Stimulated activated memory B cell treated with anti-CD40 and anti-IgM and Interleukin-4, amounts not matched to agents 10 μg/mL and 1 μg/mL and 100 μg/mL, for 72 hours (primary cell): ENCODE measurements at places on chromosomes 6 and 20.

DNA sequence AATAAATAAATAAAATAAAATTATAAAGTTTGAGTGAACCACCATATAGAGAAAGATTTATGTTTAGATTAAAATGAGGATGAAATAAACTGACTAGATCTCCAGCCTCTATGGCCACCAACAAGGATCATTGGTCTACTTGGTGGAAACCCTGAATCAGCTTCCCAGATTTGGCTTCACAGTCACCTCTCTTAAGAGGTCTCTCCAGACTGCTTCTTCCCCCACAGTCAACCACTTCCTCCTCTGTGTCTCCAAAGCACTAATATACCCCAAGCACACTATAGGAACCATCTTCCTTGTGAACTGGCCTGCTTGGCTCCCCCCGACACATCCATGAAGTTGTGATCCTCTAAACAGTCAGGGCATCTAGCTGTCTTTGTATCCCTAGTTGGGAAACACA, 529.6 kb upstream of the RNF217 start:
- ATAC-seq: no peak

DNA sequence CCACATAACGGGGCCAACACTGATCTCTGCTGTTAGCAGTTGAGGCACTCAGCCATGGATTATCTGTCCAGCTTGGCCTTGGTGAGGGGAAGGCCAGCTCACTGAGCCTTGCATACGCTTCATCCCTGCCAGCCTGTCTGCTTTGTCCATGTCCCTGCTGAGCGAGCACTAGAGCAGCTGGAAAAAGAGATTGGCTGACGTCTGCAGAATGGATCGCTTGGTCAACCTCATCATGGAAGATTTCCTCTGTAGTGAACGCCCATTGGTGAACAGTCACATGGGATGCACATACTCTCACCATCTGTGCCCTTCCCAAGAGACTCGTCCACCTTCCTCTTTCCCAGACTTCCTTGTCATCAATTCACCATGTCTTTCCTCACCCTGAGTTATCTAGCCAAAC, 26.9 kb downstream of the MUC22 start:
- no peak for ATAC-seq

DNA sequence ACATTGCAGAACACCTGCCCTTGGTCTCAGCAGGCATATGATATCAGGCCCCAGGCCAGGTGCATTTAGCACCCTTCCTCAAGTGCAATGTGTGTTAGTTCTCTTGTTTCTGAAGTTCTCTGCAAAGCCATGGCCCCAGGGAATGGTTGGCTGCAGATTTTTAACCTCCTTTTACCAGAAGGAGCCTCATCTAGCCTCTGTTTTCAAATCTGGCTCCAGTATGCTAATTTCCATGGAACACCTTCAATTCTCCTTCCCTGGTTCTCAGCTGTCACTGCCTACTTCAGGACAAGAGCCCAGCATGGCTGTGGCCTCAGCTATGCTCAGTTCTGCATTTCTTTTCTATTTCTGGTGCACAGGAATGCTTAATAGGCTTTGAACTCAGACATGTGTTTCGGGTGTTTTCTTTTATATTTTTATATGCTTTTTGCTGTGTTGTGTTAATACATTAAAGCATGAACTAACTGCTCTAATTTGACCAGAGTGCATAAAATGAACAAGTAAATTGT, 51.6 kb upstream of the OGFRL1 start:
- ATAC-seq: no peak

GRCh38 chr20:49899541-49900383, 15.6 kb downstream of the SPATA2 start:
- ATAC-seq: no peak

- no peak for ATAC-seq
These were observed 143.4 kb upstream of the MYLIP start for GRCh38 chr6:15985379-15985959.

GRCh38 chr6:49423817-49424216, 39.2 kb downstream of the MMUT start:
- no peak for ATAC-seq

GRCh38 chr6:21201187-21201586, 392.4 kb upstream of the SOX4 start:
- no peak for ATAC-seq

- peak; percentile 61 for ATAC-seq
These were observed 1.7 kb downstream of the KCNK15 start for GRCh38 chr20:44747166-44748004.

- ATAC-seq: no peak
These were observed 106.5 kb downstream of the HTR1B start for GRCh38 chr6:77356821-77357220.

GRCh38 chr20:20231528-20232298, 136.2 kb upstream of the INSM1 start:
- ATAC-seq: no peak

DNA sequence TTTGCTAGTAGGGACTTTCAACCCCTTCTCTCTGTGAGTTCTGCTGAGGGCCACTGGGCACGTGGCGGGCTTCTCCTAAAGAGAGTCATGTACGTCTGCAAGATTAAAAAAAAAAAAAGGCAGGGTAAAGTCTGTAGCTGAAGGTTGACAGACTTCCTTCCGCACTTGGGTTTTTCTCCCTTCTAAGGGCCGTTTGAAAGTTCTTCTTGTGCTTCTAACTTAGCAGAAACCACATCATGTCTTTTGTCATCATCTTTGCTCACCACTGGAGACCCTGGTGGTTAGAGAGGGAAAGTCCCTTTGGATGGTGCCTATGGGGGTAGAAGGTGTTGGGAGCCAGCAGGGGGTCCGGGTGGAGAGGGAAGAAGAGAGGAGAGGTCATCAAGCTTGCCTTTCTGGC, 31.4 kb downstream of the PRDM1 start:
- ATAC-seq: peak; percentile 85

DNA sequence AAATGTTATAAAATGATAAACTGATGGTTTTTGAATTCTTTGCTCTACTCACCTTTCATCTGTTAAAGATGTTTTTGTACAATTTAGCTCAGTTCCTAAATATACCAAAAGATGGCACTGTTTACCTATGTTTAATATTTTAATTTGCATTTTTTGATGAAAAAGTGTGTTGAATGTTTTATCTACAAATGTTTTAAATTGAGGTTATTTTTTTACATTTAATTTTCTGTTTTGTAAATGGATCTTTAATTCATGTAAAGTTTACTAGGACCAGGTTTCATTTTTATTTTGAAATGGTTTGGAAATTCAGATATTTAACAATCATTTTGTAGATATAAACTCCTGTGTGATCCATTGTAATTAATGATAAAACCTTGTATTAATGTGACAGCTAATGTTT, 30.0 kb downstream of the CDKAL1 start:
- ATAC-seq: no peak

GRCh38 chr6:41167173-41167963, 4.5 kb upstream of the TREM2 start:
- ATAC-seq: no peak

DNA sequence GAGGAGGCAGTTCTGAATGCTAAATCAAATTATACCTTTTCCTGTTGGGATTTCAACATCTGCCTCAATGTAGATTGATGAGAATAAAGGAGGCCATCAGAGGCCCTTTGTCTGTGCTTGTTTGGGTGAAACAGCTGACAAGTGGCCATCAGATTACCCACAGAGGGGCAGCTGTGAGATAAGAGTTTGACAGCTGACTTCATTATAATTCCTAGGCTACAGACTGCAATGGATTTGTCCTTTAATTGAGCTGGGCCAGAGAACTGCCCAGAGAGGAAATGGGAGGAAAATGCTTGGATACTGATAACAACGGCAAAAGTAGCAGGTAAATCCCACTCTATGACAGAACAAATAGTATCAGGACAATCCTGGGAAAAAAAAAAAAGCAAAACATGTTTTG, 649.4 kb downstream of the HDGFL1 start:
- ATAC-seq: no peak

DNA sequence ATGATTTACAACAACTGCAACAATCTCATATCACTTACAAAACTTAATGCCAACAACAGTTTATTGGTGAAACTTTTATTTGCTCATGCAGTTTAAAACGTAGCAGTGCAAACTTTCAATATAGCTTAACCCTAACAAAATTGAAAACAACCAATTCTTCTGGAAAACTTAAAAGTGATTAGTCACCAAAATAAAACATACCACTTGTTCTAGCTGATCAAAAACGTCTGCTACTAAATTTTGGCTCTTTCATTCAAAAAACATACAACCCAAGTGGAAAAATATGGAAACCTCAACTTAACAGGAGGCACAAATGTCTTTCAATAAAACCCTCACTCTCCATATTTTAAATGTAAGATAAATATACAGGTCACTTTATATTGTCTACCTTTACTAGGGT, 39.6 kb downstream of the COL12A1 start:
- no peak for ATAC-seq

DNA sequence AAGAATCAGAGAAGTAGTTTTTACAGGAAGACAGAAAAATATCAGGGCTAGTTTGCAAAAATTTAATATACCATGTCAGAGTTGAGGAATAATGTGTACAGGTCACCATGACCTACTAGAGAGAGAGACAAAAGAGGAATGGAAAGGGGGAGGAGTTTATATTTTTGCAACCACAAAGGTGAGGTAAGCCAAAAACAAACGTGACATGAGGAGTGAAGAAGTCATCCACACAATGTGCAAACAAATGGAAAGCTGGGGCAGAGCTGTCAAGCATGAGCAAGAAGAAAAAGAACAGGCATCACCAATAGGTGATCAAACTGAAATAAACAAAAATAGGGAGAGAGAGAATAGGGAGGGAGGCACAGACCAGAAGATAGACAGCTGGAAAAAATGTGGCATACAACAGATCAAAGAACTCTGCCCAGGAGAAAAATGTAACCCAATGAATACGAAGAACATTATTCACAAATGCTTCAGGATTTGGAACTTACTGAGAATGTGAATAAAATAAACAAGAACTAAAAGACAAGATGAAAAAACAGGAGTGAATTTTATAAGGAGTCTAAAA, 15.5 kb downstream of the RARS2 start:
- ATAC-seq: no peak
